ENCODE measurements at places on chromosomes 4 and X.

GRCh38 chr4:93228021-93228420 lies 600.5 kb upstream of the ATOH1 start:
- no peak for DNase-seq
- H3K4me1 ChIP-seq, result no peaks in the 10 kb centered on the region
- no peaks in the 10 kb centered on the region for H3K36me3 ChIP-seq
- H3K27ac ChIP-seq, result no peak overlapping the region

DNA sequence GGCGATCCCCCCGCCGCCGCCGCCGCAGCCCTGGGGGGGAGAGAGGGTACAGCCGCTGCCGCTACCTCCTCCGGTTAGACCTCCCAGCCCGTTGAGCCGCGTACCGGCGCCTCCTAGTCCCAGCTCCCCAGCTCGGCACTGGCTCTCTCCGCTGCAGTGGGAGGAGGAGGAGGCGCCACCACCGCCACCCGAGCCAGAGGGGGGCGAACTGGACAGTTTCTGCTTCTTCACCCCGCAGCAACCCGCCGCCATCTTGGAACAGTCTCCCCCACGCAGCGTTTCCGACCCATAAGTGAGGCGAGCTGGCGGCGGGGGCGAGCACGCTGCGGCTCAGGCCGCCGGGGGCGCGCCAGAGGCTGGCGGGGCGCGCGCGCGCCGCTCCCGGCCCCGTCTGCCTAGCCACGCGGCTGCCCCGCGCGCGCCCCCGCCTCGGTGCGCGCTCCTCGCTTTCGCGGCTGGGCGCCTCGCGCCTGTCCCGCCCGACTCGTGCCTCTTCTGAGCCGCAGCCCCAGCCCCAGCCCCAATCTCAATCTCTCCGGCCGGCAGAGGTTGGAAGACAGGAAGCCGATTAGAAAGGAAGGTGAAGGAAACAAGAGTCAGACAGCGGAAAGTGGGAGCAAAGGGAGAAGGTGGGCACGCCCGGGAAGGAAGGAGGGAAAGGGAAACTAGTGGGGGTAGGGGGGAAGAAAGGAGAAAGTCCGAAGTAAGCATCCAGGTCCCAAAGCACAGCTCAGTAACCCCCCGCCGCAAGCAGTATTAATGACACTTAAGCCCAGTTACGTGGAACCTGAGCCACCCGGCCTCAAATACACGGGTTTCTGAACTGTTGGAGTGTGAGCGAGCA lies at the start of gene AMMECR1:
Gene AMMECR1 (minus strand): TSS at position 266 of the 844 bp plus-strand sequence. CDS start 14 bp downstream, at position 252.
- peak within 1 kb of the TSS; percentile 30 for H3K27ac ChIP-seq
- H3K27me3 ChIP-seq, result no peaks in the 10 kb centered on the region
- peak within 1 kb of the TSS; percentile 49 for H3K4me3 ChIP-seq
- peak; percentile 73 for DNase-seq

GRCh38 chr4:37973441-37973840 lies 13.2 kb downstream of the PTTG2 start:
- no peak overlapping the region for H3K4me3 ChIP-seq
- H3K4me1 ChIP-seq, result no peaks in the 10 kb centered on the region
- H3K27me3 ChIP-seq, result no peaks in the 10 kb centered on the region
- H3K27ac ChIP-seq, result no peak overlapping the region

DNA sequence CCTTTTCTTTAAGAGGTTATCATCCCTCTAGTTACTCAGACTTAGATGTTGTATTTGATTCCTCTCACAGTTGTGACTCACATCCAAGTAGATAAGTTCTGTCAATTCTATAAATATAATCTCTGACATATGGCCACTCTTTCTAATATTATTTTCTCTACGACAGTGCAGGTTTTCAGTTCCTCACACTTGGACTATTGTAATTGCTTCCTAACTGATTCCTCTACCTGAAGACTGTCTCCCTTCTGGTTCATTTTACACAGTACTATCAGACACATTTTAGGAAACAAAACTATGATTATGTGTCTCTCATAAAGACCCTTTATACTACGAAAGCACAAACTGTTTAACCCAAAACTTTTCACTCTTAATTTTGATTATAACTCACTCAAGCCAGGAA lies 31.3 kb upstream of the GNRHR start:
- DNase-seq, result no peak
- no peak overlapping the region for H3K27ac ChIP-seq
- no peaks in the 10 kb centered on the region for H3K36me3 ChIP-seq

GRCh38 chr4:34854451-34854850 lies 1389.9 kb downstream of the ARAP2 start:
- H3K4me1 ChIP-seq, result no peaks in the 10 kb centered on the region
- no peaks in the 10 kb centered on the region for H3K36me3 ChIP-seq
- H3K4me3 ChIP-seq, result no peak overlapping the region
- no peaks in the 10 kb centered on the region for H3K27me3 ChIP-seq

DNA sequence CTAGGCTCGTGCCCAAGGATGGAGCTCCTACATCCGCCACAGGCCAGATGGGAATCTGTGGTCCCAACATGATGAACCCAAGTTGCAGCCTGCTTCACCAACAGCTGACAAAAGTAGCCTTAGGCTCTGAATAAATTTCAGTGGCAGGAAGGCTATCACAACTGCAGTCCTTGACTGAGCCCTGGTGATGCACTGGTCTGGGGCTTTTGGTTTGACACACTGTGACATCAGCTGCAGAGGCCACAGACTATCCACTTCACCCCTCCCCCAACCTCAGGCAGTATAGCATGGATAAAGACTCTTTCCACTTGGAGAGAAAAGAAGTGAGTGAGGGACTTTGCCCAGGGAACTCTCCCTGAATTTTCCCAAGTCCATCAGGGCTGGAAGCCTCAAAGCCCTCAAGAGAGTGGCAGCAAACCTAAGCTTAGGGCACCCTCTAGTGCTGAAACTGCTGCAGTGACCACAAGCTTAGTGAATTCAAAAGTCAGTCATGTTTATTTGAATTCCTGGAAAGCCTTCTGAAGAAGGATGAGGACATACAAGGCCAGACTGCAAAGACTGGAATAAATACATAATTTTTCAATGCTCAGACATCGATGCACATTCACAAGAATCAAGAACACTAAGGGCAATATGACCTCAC lies 135.0 kb upstream of the TENT5D start:
- DNase-seq, result no peak
- no peaks in the 10 kb centered on the region for H3K27me3 ChIP-seq
- H3K27ac ChIP-seq, result no peak overlapping the region
- no peaks in the 10 kb centered on the region for H3K36me3 ChIP-seq
- H3K4me3 ChIP-seq, result no peak overlapping the region
- H3K4me1 ChIP-seq, result no peaks in the 10 kb centered on the region

DNA sequence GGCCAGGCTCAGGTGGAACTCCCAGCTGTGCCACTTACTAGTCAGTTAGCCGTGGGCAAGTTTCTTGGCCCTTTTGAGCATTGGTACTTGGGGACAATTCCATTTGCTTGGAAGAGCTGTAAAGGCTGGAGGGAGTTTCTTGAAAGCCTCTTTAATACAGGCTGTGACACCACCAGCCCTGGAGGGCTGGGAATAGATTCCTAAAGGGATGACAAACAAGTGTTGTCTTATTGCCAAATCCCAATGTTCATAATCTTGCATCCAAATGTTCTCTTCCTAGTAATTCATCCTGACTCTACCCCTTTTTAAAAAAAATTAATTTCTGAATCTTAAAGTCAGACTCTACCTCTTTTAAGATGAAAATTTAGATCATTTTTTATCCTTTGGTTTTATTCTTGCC lies 14.6 kb upstream of the MED28 start:
- H3K4me3 ChIP-seq, result no peak overlapping the region
- H3K36me3 ChIP-seq, result peaks cover 83% of the 10 kb centered on the region
- no peak overlapping the region for H3K27ac ChIP-seq
- no peaks in the 10 kb centered on the region for H3K4me1 ChIP-seq
- DNase-seq, result no peak

- no peaks in the 10 kb centered on the region for H3K4me1 ChIP-seq
- no peak overlapping the region for H3K27ac ChIP-seq
- peak; percentile 59 for DNase-seq
Observed at GRCh38 chr4:115851918-115852766, 738.7 kb upstream of the NDST4 start.

GRCh38 chr4:2831611-2832308 lies 11.9 kb upstream of the ADD1 start:
- H3K36me3 ChIP-seq, result no peaks in the 10 kb centered on the region
- DNase-seq, result peak; percentile 11
- no peak overlapping the region for H3K27ac ChIP-seq
- no peaks in the 10 kb centered on the region for H3K27me3 ChIP-seq
- H3K4me3 ChIP-seq, result no peak overlapping the region
- H3K4me1 ChIP-seq, result no peaks in the 10 kb centered on the region

DNA sequence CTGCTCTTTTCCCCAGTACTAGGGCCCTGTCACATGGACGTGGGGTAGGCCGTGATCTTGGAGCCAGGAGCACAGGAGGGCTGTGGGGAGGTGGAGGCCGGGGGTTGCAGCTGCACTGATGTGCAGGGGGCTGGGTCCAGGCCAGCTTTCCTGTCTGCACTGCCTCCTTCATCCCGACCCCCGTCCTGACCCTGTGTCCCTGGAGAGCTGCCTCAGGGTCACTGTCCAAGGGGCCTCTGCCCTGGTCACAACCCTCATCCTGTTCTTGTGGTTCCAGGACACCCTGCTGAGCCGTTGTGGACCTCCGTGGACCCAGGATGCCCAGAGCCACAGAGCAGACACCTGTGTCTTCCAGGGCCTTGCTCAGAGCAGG lies 91.7 kb upstream of the ADRA2C start:
- no peaks in the 10 kb centered on the region for H3K36me3 ChIP-seq
- H3K27me3 ChIP-seq, result no peaks in the 10 kb centered on the region
- DNase-seq, result peak; percentile 19
- H3K4me1 ChIP-seq, result no peaks in the 10 kb centered on the region
- H3K4me3 ChIP-seq, result no peak overlapping the region

- DNase-seq, result no peak
- H3K4me1 ChIP-seq, result no peaks in the 10 kb centered on the region
- H3K27me3 ChIP-seq, result no peaks in the 10 kb centered on the region
- H3K27ac ChIP-seq, result no peak overlapping the region
- no peaks in the 10 kb centered on the region for H3K36me3 ChIP-seq
Observed at GRCh38 chrX:5180135-5180741, 1048.4 kb downstream of the NLGN4X start.

DNA sequence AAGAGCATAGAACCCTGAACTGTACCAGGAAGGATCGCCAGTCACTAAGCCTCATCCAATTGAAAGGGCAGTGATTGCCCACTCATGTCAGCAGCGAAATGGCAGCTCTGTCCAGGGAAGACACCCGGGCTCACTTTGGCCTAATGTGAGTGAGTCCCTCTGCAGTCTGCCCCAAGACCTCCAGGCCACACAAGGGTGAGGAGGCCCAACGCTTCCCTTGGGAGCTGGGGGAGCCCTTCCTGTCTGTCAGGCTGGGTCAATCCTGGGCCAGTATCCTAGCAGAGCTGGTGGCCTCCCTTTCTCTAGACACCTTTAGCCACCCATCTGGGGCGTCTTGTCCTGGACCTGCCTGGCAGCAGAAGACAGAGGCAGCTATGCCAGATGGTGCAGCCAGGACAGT lies 39.6 kb upstream of the GPC4 start:
- no peaks in the 10 kb centered on the region for H3K4me1 ChIP-seq
- H3K4me3 ChIP-seq, result no peak overlapping the region
- peaks cover 13% of the 10 kb centered on the region for H3K27me3 ChIP-seq
- DNase-seq, result no peak
- H3K36me3 ChIP-seq, result no peaks in the 10 kb centered on the region

DNA sequence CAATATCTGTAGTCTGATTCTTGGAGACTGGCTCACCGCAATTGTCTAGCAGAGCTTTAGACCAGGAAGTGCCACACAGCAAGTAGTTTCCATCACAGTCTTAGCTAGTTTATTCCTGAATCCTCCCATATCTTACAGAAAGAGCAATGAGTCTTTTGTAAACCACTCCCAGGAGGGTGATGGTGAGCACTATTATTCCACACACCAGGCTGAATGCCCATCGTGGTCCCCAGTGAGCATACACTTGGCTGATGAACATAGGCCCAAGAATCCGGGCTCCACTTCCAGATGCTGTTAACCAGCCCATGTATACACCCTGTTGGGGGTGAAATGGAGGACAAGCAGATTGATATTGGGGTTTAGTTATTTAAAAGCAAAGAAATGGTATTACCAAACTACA lies 39.8 kb downstream of the PLK4 start:
- no peak overlapping the region for H3K27ac ChIP-seq
- H3K27me3 ChIP-seq, result no peaks in the 10 kb centered on the region

GRCh38 chrX:147832707-147833348 lies 78.9 kb upstream of the FMR1 start:
- H3K4me3 ChIP-seq, result no peak overlapping the region
- H3K4me1 ChIP-seq, result no peaks in the 10 kb centered on the region
- no peak for DNase-seq
- H3K36me3 ChIP-seq, result no peaks in the 10 kb centered on the region
- no peak overlapping the region for H3K27ac ChIP-seq

GRCh38 chr4:167290678-167291077 lies 56.4 kb upstream of the SPOCK3 start:
- H3K4me3 ChIP-seq, result no peak overlapping the region
- H3K4me1 ChIP-seq, result no peaks in the 10 kb centered on the region
- H3K36me3 ChIP-seq, result no peaks in the 10 kb centered on the region
- no peak for DNase-seq

DNA sequence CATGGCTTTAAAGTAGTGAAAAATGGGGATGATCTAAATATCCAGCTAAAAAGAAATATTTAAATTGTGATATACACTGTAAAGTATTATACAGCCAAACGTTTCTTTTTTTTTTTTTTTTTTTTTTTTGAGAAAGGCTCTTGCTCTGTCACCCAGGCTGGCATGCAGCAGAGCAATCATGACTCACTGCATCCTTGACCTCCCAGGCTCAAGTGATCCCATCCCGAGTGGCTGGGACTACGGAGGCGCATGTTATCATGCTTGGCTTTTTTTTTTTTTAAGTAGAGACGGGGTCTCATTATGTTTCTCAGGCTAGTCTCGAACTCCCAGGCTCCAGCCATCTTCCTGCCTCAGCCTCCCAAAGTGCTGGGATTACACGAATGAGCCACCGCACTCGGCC lies 17.1 kb downstream of the SMIM14 start:
- no peak overlapping the region for H3K4me3 ChIP-seq
- H3K36me3 ChIP-seq, result no peaks in the 10 kb centered on the region
- DNase-seq, result peak; percentile 89

DNA sequence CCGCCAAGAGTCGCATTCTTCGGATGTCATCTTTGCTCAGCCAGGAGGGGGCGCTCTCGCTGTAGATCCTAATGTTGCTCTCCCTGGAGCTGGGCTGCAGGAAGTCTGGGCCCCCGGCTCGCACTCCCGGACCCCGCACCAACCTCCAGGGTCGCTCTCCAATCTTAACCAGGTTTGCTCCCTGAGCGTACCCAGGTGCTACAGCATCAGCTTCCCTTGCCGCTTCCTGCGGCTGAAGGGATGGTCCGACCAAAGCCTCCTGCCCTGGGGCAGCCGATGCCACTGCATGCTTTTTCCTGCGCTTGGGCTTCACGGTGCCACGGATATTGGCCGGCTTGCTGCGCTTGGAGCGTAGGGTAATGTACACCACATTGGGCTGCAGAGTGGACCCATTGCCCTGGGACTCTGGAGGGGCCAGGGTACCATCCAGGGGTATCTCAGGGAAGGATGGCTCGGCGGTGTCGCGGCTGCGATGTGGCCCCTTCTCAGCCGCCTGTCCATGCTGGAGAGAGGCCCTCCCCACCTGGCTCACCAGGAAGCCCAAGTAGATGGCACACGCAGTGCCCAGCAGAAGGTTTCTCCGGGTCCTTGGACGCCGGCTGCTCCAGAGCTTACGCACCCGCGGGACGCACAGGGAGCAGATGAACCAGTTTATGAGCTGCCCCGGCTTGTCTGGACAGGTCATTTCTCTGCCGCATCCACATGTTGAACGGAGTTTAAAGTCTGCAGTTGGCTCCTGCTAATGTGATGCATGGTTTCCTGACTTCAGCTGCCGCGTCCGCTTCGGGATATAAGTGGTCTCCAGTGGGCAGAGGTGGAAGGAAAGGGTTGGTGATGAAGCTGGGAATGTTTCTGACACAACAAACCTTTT lies 1.9 kb downstream of the GASK1B start:
- peak; percentile 87 for DNase-seq
- H3K4me1 ChIP-seq, result peaks cover 39% of the 10 kb centered on the region
- peak overlapping the region; percentile 94 for H3K27ac ChIP-seq
- H3K36me3 ChIP-seq, result no peaks in the 10 kb centered on the region
- peak overlapping the region; percentile 34 for H3K4me3 ChIP-seq
- H3K27me3 ChIP-seq, result no peaks in the 10 kb centered on the region

Data from adrenal gland (tissue), 19 donors.